ENCODE measurements at places on chromosomes 16 and 17.

GRCh38 chr17:33200587-33200986 is 92.5 kb downstream of the ASIC2 start:
- DNase-seq: no peak

- DNase-seq: peak; percentile 66
Measured at GRCh38 chr16:25012525-25012991, 2.6 kb downstream of the ARHGAP17 start.

DNA sequence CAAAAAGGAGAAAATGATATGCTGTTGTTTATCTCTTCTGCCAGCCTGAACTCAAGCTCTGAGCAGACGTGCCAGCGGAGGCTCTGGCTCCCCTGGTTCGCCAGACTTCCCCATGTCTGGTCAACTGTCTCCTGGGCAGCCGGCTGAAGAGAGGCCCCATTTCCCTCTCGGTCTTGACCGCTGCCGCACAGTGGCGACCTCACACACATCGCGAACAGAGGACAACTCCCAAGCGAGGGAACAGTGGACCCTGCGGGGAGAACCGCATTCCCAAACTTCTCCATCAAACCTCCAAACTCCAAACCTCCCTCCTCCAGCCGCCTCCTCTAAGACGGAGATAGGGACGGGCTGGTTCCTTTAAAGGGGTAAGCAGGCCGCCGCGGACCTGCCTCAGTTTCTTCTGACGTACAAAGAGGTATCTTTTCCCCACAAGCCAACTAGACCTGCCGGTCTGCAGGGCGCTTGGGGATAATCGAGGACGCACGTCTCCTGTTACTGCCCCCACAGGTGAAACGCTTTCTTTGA is 24.9 kb upstream of the RFFL start:
- DNase-seq: no peak

DNA sequence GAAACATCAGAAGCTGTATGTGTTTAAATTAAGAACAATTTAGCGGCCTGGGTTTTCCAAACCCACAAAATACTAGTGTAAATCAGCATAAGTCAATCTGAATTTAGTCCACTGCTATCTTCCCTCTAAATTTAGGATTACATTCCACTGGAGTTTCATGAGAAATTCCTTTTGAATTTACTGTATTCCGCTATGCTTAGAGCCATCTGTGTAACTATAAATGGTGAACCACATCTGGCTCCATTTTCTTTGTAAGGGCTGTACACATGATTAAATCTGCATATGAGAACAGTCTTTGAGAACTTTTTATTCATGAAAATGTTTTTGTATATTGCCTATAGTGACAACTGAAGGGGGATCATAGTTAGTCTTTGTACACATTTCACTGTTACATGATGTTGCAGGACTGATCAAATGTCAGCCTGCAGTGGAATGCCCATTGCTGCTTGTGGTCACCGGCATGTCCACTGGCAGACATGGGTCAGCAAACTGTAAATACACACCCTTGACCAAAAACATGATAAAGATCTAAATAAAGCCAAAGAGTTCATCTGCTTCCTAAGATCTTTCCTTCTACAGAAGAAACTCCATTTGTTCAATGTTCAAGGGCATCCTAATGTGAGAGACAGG is 36.8 kb downstream of the RPGRIP1L start:
- DNase-seq: peak; percentile 10

DNA sequence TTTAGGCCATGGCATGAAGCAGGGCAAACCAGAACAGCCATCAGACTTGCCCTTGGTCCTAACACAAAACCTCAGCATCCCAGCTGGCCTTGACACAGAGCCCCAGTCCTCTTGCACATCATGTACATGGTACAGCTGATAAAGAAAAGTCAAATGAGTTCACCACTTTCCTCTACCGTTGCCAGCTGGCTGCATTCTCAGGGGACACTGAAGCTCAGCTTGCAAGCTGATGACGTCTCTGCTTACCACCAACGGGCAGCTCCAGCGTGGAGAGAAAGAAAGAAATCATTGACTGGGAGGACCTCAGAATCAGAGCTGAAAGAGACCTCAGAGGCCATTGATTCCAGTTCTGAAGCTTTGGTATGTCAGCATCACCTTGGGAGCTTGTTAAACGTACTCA is 80.7 kb upstream of the CES5A start:
- no peak for DNase-seq

Measured in AG04449 (cell line).